ENCODE measurements at places on chromosomes 1 and 21.

DNA sequence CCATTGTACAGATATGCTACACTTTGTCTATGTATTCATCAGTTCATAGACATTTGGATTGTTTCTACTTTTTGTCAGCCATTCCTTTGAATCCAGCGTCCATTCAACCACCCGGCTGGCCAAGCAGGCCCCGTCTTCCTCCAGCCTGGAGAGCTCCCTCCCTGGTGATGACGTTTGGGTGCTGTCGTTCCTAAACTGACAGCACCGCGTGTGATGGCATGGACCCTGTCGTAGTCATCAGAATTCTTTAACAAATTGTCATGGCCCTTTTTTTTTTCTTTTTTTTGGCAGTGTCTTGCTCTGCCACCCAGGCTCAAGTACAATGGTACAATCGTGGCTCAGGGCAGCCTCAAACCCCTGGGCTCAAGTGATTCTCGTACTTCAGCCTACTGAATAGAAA is 138.6 kb upstream of the ERRFI1 start:
- no peak for DNase-seq

DNA sequence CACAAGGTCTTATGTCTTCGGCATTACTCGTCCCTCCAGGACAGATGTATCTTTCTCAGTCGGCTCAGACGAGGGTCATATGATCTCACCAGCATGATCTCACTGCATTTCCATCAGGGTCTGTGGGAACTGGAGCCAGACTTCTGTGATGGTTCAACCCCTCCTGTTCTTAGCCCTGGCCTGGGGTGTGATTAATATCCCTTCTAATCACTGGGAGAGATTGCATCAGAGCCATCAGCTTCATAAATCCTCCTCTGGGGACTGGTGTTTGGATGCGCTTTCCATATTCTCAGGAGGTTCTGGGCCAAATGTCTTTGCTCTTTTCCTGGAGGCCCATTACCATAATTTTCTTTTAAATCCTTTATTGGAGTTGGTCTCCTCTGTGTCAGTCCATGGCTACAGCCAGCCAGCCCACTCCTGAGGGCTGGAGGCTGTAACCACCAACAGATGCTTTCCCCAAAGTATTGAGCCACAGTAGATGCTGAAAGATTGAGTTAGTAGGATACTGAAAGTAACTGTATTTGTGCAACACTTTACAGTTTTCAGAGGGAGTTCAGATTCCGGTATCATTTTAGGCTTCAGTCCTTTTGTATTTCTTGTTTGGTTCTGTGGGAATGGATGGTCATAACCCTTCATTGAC is 20.0 kb downstream of the CACNA1E start:
- no peak for DNase-seq

GRCh38 chr1:38062361-38063288 is 16.0 kb upstream of the POU3F1 start:
- DNase-seq, result no peak

- no peak for DNase-seq
Measured at GRCh38 chr1:106233511-106233910, 823.0 kb upstream of the PRMT6 start.

GRCh38 chr1:4027492-4028138 is 127.5 kb upstream of the C1orf174 start:
- no peak for DNase-seq

DNA sequence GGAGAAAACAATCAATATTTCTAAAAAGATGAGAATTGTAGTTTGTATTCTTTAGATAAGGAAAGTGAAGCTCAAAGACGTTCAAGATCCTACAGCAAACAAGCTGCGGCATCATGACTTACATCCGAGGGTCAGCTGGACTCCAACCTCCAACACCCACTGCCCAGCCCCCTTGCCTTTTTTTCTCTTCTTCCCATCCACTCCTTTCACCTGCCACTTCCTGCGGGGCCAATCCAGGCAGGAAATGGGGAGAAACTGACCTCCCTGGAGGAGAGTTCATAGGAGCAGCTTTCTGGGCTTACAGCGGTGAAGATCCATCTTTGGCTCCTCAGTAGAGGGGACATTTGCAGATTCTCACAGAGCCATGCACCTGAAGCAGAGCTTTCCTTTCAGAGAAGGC is 361.5 kb downstream of the PTPRU start:
- DNase-seq, result no peak

DNA sequence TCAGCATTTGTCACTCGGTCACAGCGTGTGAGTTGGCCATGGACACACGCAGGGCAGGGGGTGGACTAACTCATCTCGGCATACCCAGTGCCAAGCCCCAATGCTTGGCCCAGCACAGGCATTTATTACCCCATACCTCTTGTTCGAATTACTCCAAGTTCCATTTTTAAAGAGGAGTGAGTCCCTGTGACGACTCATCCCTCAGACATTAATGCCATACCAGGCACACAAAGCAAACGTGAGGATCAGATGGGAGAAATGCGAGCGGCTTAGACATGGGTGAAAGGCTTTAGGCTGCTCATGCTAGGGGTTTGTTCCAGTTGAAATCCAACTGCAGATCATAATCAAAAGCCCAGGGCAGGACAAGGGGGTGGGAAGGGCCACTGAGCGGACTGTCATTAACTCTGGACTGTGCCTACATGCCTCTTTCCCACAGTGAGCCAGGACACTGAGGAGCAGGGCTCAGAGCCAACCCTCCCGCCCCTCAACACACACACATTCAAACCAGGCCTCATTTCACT is 118.5 kb upstream of the NGF start:
- no peak for DNase-seq

- DNase-seq, result no peak
Measured at GRCh38 chr1:24932284-24932683, 2.2 kb upstream of the RUNX3 start.
